ENCODE measurements at places on chromosomes 6 and 20.

DNA sequence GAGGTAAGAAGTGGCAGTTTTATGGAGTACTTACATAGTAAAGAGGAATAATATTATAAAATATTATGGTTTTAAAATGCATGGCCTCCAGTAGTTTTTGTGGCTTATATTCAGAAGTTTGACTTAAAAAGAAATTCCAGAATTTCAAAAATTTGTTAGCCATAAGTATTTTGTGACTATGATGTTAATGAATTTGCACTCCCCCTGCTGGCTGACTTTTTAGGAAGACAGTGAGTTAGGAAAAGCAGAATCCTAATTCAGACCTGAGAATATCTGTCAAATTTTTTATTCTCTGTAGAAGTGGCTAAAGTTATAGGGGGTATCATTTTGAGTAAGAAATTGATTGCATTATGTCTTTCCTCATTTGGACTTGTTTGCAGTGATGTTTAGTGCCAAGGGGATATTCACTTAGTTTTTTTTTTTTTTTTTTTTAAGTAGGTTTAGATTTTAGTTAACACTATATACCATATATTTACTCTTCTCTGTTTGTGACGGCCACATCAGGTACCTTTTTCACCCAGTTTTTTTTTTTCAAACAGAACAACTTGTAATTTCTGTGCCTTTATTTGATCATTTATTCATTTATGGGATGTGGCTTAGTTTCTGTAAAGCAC, 40.8 kb downstream of the ZFAND3 start:
- peak; percentile 8 for DNase-seq

- DNase-seq = no peak
Observed at GRCh38 chr6:148086843-148087242, 255.8 kb upstream of the SASH1 start.

DNA sequence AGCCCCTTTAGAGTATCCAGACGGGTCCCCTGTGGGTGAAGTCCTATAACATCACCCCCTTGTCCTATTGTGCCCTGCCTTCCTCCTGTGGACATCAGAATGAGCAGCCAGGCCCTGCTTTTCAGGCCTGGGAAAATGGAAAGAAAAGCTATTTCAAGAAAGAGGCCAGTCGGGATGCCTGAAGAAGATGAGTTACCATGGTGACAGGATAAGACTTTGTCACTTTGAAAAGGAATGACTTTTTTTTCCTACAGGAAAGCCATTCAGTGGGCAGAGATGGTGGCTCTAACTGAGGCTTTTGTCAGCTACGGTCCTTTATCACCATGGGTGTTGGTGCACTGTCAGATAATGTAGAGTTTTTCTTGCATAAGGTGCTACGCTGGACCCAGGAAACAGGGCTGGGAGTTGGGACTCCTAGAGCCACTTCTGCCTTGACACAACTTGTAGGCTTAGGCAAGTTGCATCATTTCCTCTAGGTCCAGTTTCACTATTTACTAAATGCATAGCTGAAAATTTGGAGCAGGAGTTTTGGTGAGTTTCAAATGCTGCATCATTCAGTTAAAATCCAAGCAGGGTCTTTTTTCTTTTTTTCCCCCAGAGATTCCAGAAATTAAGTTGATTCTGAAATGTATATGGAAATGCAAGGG, 293.6 kb upstream of the PRND start:
- DNase-seq = no peak

- DNase-seq = no peak
Observed at GRCh38 chr6:65816991-65817390, 110.0 kb upstream of the EYS start.

- DNase-seq = no peak
Observed at GRCh38 chr6:38349795-38350194, 289.9 kb downstream of the BTBD9 start.

DNA sequence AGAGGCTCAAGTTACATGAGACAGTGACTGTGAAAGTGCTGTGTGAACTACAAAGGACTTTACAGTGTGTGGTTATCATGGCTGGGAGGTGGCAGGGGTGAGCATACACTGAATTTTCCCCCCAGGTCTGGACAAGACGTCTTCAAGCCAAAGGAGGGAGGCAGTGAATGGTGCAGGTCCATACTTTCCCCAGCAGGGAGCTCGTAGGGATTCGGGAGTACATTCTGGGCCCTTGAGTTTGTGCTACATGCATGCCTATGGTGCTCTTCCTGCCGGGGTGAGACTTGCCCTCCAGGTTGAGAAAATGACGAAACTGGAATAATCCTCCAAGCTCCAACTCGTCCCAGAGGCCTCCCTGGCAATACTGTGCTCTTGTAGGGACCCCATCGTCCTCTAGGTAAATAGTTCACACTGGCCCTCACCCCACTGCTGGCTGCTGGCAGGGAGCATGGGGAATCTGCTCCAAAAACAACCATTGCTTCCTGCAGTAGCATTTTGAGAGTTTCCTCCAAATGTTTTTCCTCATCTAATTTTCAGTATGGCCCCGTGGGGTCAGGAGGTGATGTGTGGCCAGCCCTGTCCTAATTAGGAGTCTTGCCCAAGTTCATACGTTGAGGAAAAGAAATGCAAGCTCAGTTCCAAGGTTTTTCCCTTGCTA, 57.6 kb downstream of the ZNF831 start:
- no peak for DNase-seq

DNA sequence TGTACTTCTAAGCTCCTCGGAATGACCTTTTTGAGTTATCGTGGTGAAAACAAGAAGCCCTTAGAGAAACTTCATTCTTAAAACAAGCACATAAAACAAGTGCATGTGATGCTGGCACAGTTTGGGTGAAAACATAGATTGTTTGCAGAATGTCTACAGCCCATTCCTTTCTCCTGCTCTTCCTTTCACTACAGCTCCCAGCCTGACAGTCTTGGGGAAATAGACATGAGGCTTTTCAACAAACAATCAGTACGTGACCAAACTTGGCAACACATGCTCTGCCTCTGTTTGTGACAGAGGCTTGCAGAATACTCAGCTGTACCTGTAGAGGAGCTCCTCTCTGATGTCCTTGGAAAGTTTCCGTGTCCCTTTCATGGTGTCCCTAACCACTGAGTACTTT, 321.6 kb downstream of the ZFAND3 start:
- no peak for DNase-seq

GRCh38 chr20:50632236-50632635, 59.1 kb downstream of the RIPOR3 start:
- DNase-seq = no peak

- DNase-seq = no peak
Observed at GRCh38 chr6:125631165-125631564, 118.3 kb upstream of the HEY2 start.

- no peak for DNase-seq
Observed at GRCh38 chr20:31608251-31608945, 3.3 kb downstream of the ID1 start.

DNA sequence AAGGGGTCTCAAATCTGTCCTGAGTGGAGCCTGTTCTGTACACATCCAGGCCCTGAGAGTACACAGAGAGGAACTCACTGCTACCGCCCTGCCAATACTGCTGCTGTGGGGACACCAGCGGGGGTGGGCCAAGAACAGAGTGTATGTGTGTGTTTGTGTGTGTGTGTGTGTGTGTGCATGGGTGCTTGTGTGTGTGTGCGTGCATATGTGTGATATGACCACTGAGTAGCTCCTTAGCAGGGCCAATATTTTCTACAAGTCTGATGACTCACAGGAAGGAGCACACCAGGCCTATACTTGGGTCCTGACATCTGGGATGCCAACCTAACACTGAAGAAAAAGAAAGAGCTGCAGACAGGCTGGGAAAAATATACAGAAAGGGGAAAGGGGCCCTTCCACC, 1.4 kb downstream of the RAET1E start:
- no peak for DNase-seq

DNA sequence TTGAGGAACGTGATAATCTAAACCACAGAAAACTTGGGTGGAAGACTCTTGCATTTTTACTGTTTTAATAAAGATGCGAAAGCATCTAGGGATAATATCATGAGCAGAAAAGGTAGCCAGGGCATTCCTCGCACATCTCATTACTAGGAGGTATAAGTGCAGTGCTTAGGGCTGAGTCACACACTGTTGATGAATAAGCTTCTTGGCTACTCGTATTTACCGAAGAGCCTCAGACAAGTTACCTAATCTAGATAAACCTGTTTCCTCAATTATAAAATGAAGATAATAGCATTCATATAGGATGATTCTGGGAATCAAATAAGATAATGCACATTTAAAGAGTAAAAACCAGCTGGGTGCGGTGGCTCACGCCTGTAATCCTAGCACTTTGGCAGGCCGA, 780 bp upstream of the KIAA0319 start:
- DNase-seq = no peak

- no peak for DNase-seq
Observed at GRCh38 chr20:3221398-3222226, 12.3 kb downstream of the ITPA start.

GRCh38 chr20:8389381-8390036, 257.4 kb downstream of the PLCB1 start:
- peak; percentile 13 for DNase-seq

- no peak for DNase-seq
Observed at GRCh38 chr6:138486249-138487101, 12.8 kb downstream of the NHSL1 start.

- DNase-seq = peak; percentile 67
Observed at GRCh38 chr6:42166444-42167141, 6.6 kb upstream of the GUCA1A start.

DNA sequence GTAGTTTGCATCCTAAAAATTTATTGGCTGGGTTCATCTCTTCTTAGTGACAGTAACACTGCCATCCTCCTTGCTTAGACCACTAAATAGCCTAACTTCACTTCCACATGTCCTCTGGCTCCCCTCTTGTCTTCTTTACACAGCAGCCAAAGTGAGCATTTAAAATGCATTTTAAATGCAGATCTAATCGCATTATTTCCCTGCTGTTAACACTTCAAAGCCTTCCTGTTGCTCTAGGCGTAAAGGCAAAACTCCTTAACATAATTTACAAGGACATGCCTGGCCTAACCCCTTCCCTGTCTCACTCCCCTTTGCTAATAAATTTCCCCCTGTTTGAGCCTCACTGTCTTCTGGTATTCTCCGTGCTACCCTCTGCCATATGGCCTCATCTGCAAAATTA, 26.5 kb downstream of the NKAIN2 start:
- DNase-seq = no peak

DNA sequence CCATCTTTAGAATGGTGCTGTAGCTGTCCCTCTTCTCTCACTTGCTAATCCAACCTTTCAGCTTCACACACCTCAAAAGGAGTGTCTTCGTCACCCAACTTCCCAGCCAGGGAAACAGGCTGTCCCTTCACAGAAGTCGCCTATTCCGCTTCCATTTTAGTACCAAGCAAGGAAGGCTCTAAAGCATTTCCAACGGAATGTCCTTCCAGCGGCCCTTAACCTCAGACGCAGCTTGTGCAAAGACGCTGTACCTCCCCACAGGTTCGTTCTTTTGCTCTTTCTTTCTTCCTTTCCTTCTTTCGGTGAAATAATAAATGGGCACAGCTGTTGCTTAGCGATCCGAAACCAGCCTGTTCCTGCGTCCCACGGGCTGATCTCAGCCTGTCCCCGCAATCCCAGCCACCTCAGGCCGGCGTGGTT, 1.5 kb downstream of the PTPRT start:
- DNase-seq = no peak

GRCh38 chr6:45231660-45232059, 96.5 kb upstream of the RUNX2 start:
- no peak for DNase-seq

- DNase-seq = peak; percentile 16
Observed at GRCh38 chr6:147285087-147285855, 81.1 kb downstream of the STXBP5 start.

DNA sequence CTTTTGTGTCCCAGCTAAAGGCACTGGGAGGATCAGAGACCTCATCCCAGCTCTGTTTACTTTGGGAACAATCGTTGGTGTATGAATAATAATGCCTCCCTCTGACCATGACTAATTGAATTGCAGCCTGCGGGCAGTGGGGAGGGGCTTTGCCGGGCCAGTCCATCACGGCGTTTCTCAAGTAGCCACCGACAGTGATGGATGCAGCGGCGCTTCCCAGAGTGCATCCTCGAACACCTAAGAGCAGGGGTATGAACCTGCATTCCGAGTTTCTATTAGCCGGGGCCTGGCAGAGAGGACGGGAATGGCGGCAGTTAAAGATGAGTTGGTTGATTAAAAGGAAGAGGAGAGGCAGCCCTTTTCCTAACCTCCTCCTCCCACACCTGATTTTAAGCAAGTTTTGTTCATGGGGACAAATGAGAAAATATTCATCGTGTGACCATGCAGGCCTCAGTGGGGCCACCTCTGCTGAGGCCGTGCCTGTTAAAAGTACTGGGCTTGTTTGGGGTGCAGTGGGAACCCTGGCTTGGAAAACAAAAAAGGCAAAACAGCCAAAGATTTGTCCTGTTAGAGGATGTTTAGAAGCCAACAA, 154.1 kb downstream of the FOXA2 start:
- DNase-seq = no peak

DNA sequence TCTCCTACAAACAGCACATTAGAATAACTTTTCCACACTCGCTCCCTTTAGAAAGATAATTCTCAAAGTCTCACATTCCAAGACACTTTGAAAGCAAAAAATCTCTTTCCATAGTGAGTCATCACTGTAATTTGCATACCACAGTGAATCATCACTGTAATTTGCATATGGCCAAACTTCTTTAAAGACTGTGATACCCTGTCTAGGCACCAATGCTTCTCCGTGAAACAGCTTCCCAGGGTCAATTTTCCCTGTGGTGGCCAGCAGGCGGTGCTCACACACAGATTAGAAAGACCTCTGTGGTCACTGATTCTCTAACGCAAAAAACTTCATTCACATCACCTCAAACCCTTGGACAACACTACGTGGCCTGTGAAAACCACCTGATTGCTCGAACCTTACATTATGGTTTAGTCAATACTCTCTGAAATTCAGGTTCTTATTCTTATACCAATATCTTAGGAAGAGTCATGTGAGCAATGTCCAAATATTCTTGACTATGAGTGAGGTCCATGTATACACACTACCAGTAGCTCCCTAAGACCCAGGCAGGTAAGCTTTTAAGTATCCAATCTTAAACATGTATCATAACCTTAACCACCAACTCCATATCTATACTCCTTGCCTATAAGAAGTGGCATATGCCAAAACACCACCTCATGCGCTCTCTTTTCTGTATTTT, 78.5 kb upstream of the PHACTR1 start:
- DNase-seq = no peak

GRCh38 chr20:20342066-20342465, 25.8 kb upstream of the INSM1 start:
- DNase-seq = no peak

DNA sequence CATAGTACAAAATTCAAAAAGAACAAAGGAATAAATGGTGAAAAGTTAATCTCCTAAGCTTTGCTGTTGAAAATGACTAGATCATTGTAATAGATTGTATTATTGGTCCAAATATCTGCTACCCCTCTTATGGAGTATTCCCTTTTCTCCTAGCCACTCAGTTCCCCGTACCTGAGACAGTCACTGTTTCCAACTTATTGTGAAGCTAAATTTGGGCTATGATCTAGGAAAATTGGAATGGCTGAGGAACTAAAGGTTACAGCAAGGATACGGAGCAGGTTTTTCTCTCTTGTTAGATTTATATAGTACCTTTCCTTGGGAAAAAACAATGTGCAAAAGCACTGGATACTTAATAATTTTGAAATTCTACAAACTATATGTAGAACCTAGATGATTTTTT, 17.3 kb downstream of the DHX35 start:
- DNase-seq = no peak
